ENCODE measurements at places on chromosomes 12 and 14. TPM values are rescaled to one million over a fixed set of nuclear protein-coding genes. Genes with fewer than 3 reads are reported as not detected.

RFLNA gene
- not detected for total RNA-seq

PAWR gene
- 3.3 TPM for total RNA-seq

LYZ gene
- 1.1 TPM for total RNA-seq

KLRC4 gene
- total RNA-seq: not detected

CFAP54 gene
- 0.78 TPM for total RNA-seq

DNA sequence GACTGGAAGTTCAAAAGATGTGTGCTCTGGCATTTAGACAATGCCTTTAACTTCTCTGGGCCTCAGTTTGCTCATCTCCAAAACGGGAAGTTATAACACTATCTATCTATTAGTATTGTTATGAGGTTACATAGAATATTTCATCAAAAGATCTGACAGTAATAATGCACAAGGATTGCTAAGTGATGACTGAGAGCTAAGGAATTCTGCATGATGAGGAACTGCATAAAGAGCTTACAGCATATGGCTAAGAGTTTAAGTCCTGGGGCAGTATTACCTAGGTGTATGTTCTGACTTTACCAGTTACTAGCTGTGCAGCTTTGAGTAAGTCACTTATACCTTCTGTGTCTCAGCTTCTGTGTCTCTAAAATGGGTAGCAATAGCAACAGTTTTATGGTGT is 160.1 kb upstream of the TMPO start:
- H3K36me3 ChIP-seq: no peaks in the 10 kb centered on the region
- no peaks in the 10 kb centered on the region for H3K27me3 ChIP-seq
- H3K27ac ChIP-seq: no peak overlapping the region
- DNase-seq: no peak

GRCh38 chr12:116324654-116325335 is 47.3 kb upstream of the MED13L start:
- peak overlapping the region; percentile 15 for H3K27ac ChIP-seq
- peaks cover 25% of the 10 kb centered on the region for H3K4me1 ChIP-seq
- no peak overlapping the region for H3K4me3 ChIP-seq

DNA sequence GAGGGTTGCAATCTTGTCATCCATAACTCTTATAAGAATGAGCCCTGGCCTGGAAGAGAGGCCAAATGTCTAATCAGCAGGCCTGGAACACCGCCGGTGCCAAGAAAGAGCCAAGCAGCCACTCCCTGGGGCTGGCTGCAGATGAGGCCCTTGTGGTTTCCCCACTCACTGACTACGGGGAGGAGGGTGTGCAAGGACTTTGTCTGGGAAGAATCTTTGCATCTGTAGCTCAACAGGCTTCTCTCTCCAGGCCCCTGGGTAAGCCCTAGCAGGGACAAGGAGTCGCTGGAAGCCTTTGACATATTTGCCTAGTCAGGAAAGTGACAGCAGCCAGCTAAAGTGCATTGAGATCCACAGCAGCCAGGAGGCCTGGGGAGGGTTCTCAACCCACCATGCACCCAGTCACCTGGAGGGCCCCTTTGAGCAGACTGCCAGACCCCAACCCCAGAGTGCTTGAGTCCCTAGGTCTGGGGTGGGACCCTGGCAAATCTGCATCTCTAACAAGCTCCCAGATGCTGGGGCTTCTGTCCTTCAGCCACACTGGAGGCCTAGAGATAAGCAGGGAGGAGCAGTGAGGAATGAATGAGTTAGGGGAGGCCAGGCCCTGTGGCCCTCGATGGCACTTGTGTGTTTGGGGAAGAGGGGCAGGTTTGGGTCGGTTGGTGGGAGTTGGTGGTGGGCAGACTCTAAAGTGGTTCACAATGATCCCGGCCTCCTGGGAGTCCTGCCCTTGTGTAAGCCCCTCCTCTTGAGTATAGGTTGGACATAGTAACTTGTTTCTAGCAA is 13.9 kb upstream of the LRTM2 start:
- H3K4me1 ChIP-seq: peaks cover 6% of the 10 kb centered on the region
- H3K36me3 ChIP-seq: no peaks in the 10 kb centered on the region
- no peaks in the 10 kb centered on the region for H3K27me3 ChIP-seq
- H3K4me3 ChIP-seq: no peak overlapping the region

GRCh38 chr12:103852498-103852997 is 11.5 kb upstream of the NT5DC3 start:
- no peaks in the 10 kb centered on the region for H3K36me3 ChIP-seq

- no peaks in the 10 kb centered on the region for H3K36me3 ChIP-seq
- no peak overlapping the region for H3K4me3 ChIP-seq
- no peaks in the 10 kb centered on the region for H3K27me3 ChIP-seq
- no peak for DNase-seq
- H3K27ac ChIP-seq: no peak overlapping the region
Observed at GRCh38 chr14:65599375-65599774, 186.8 kb downstream of the FUT8 start.

DNA sequence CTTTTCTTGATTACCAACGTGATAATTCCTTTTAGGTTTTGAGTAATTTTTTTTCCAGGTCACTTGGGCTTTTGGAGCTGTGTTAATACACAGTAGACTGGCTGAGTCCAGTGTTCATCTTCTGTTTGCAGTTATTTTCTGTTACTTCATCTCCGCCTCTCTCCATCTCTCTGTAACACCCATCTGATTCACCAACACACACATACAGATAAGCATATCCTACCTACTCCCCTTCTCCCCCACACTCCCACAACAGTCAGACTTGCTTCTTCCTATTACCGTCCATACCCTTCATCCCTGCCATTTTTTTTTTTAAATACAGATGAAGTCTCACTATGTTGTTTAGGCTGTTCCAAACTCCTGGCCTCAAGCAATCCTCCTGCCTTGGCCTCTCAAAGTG is 72.7 kb upstream of the MANSC4 start:
- no peaks in the 10 kb centered on the region for H3K36me3 ChIP-seq
- DNase-seq: no peak
- no peak overlapping the region for H3K4me3 ChIP-seq
- H3K27me3 ChIP-seq: no peaks in the 10 kb centered on the region

GRCh38 chr14:73393375-73393774 is 65.0 kb downstream of the NUMB start:
- no peak for DNase-seq
- no peaks in the 10 kb centered on the region for H3K36me3 ChIP-seq
- no peaks in the 10 kb centered on the region for H3K27me3 ChIP-seq
- H3K4me3 ChIP-seq: no peak overlapping the region

DNA sequence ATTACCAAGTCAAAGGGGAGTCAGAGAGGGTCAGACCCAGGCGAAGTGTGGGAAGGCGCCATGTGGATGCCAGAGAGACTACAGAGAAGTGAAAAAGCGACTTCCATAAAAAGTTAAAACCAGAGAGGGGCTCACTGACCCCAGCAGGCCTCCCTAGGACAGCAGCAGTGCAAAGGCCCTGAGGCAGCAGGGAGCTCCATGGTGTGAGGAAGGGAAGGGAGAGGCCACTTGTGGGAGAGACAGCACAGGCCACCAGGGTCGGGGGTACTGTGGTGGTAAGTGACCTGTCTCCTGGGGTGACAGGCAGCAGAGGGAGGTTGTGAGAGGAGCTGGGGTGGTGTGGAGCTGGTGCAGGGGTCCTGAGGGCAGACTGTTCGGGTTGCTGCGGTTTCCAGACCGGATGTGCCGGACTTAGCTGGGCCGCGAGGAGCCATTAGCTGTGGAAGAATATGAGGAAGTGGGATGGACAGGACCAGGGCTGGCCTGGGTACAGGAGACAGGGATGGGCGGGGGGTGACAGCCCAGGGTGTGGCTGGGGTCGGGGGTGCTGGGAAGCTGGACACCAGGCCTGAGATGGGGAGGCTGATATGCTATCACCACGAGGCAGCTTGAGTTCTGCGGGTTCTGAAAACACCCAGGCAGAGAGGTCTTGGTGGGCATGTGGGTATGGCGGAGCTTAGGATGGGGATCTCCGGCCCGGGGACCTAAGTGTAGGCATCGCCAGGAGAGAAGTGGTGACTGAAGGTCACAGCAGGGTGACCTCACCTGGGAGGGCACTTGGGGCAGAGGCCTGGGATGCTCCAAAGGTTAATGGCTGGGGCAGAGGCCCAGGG is 22.7 kb downstream of the SETD1B start:
- H3K4me1 ChIP-seq: no peaks in the 10 kb centered on the region
- DNase-seq: no peak
- H3K36me3 ChIP-seq: peaks cover 95% of the 10 kb centered on the region
- no peaks in the 10 kb centered on the region for H3K27me3 ChIP-seq
- no peak overlapping the region for H3K27ac ChIP-seq
- H3K4me3 ChIP-seq: no peak overlapping the region
